ENCODE measurements at places on chromosomes 16 and 17. TPM values are rescaled to one million over a fixed set of nuclear protein-coding genes. Genes with fewer than 3 reads are reported as not detected.
A peak's percentile ranks its signal among the peaks of the same experiment; 100 is the strongest.

DNA sequence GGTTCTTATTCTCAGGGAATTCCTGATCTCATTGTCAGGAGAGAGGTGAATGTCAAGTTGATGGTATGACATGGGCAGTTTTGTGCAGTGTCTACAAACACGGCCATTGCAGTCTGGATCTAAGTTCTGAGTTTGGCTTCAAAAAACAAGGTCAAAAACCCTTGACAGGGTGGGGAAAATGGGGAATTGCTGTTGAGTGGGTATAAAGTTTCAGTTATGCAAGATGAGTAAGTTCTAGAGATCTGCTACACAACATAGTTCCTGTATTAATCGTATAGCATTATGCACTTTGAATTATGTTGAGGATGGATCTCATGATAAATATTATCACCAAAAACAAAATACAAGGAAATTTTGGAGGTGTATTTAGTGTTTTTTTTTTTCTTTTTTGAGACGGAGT lies 36.6 kb upstream of the CARMIL2 start:
- H3K27ac ChIP-seq: no peak overlapping the region
- H3K4me3 ChIP-seq: no peak overlapping the region
- no peaks in the 10 kb centered on the region for H3K4me1 ChIP-seq

GRCh38 chr16:68744744-68745280 lies 7.7 kb downstream of the CDH1 start:
- H3K36me3 ChIP-seq: no peaks in the 10 kb centered on the region
- H3K4me1 ChIP-seq: peaks cover 27% of the 10 kb centered on the region
- H3K27ac ChIP-seq: peak overlapping the region; percentile 91
- H3K4me3 ChIP-seq: no peak overlapping the region

GRCh38 chr16:80027007-80027965 lies 426.7 kb upstream of the MAF start:
- no peaks in the 10 kb centered on the region for H3K36me3 ChIP-seq
- no peak overlapping the region for H3K4me3 ChIP-seq
- no peaks in the 10 kb centered on the region for H3K27me3 ChIP-seq
- H3K4me1 ChIP-seq: no peaks in the 10 kb centered on the region

DNA sequence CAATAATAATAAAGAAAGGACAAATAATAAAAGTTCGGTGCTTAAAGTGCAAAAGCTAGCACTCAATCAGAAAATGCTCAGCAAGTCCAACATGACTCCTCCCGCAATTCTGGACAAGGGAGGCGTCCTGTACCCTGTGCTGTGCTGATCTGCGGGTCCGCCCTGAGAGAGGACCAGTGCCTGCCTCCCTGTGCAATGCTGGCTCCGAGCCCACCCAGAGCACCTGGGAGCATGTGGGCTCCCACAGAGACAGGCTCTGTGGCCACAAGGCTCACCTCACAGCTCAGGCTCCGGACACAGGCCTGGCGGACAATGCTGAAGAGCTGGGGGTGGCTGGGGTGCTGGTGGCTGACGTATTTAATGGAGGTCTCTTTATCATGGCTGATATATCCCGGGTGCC lies 11.1 kb downstream of the FLCN start:
- H3K4me3 ChIP-seq: no peak overlapping the region
- no peak for DNase-seq
- H3K27ac ChIP-seq: no peak overlapping the region
- no peaks in the 10 kb centered on the region for H3K27me3 ChIP-seq
- peaks cover 47% of the 10 kb centered on the region for H3K36me3 ChIP-seq
- peaks cover 18% of the 10 kb centered on the region for H3K4me1 ChIP-seq

GRCh38 chr17:7553356-7553755 lies 4.5 kb downstream of the TNFSF12 start:
- H3K27ac ChIP-seq: no peak overlapping the region
- no peak overlapping the region for H3K4me3 ChIP-seq
- no peaks in the 10 kb centered on the region for H3K36me3 ChIP-seq

- no peaks in the 10 kb centered on the region for H3K36me3 ChIP-seq
- no peak overlapping the region for H3K27ac ChIP-seq
- no peaks in the 10 kb centered on the region for H3K27me3 ChIP-seq
- H3K4me3 ChIP-seq: no peak overlapping the region
Measured at GRCh38 chr16:54522584-54522983, 236.0 kb upstream of the IRX3 start.

- H3K4me1 ChIP-seq: no peaks in the 10 kb centered on the region
- no peak overlapping the region for H3K27ac ChIP-seq
- no peaks in the 10 kb centered on the region for H3K27me3 ChIP-seq
- H3K36me3 ChIP-seq: no peaks in the 10 kb centered on the region
- no peak for DNase-seq
Measured at GRCh38 chr17:36509272-36509985, 22.9 kb downstream of the ZNHIT3 start.

- no peak overlapping the region for H3K4me3 ChIP-seq
- H3K4me1 ChIP-seq: no peaks in the 10 kb centered on the region
- no peaks in the 10 kb centered on the region for H3K36me3 ChIP-seq
- H3K27ac ChIP-seq: no peak overlapping the region
- no peaks in the 10 kb centered on the region for H3K27me3 ChIP-seq
Measured at GRCh38 chr16:7938175-7938574, 605.5 kb downstream of the RBFOX1 start.

DNA sequence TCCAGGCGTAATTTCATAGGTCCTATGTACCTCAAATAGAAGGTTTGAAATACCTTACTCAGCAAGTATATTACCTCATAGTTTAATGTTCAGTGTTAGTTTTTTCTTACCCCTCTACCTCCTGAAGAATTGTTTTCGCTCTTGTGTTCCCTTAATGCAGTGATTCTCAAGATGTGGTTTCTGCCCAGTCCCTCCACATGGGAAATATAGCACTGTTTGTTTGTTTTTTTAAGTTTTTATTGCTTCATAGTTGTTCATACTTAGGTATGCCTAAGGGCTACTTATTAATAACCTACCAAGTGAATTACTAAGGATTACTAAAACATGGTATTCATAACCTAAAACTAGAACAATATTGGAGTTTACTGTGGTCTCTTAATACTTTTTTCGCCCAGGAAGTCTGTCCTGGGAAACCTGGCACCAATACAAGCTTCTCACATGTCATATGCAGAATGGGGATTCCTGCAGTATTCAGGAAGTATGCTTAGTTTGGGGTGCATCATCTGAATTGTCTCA lies 5.0 kb downstream of the RSPRY1 start:
- H3K27ac ChIP-seq: no peak overlapping the region
- DNase-seq: no peak
- no peaks in the 10 kb centered on the region for H3K27me3 ChIP-seq
- H3K4me1 ChIP-seq: peaks cover 16% of the 10 kb centered on the region
- H3K4me3 ChIP-seq: no peak overlapping the region

GRCh38 chr17:4537451-4538235 lies 17.5 kb downstream of the MYBBP1A start:
- H3K36me3 ChIP-seq: no peaks in the 10 kb centered on the region
- no peak for DNase-seq
- no peak overlapping the region for H3K4me3 ChIP-seq
- no peaks in the 10 kb centered on the region for H3K4me1 ChIP-seq

Gene SLC47A1
- total RNA-seq: 4.5 TPM

Gene ETV4
- total RNA-seq: 2.9 TPM

Gene HBM
- not detected for total RNA-seq

Gene CFAP97D1
- total RNA-seq: not detected

Gene TMED6
- 1.1 TPM for total RNA-seq

Gene CES5A
- not detected for total RNA-seq

Gene CBX4
- total RNA-seq: 28.5 TPM

Measured in prostate gland (tissue), 2 donors.